ENCODE measurements at places on chromosomes 7 and 10.
A peak's percentile ranks its signal among the peaks of the same experiment; 100 is the strongest.

DNA sequence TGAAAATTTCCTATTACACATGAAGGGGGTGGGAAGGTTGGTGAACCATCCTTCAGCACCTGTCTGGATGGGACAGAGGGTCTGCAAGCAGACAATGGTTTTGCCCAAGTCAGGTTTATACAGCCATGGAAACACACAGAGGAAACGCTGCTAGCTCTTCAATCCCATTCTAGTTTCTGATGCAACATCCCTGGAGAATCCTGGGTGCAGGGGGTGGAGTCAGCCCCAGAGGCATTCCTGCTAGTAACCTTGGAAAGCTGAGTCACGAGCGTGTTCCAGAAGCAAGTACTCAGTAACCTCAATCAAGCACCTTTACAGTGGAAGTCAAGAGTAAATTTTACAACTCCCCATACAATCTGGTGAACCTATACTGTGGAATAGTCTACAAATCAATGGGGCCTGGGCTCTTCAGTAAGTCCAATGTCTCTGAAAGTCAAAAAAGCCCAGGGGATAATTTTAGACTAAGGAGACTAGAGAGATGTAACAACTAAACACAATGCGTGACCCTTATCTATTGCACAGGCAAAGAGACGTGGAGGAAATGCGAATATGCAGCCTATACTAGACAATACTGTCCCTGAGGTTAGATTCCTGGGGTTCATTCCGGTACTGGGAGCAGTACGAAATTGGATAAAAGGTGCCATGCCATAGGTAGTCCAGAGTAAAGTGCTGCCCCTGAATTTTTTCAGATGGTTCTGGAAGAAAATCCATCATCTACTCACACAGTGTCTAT lies 95.4 kb downstream of the ZRANB1 start:
- no peak for DNase-seq

DNA sequence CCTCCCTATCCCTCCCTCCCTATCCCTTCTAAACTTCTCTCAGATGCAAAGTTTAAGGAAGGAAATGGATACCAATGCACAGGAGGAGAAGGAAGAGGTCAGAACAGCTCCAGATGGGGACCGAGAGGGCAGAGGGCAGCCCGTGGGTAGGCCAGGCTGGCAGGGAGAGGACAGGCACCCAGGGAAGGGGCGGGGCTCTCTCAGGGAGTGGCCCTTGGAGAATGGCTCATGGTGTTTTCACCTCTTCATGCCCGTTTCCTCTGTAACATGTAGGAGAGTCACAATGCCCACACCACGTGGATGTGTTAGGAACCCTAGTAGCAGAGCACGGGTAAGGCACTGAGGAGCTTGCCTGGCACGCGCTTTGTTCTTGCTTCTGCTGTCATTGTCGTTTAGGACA lies 264.5 kb downstream of the CELF2 start:
- no peak for DNase-seq

GRCh38 chr7:8177109-8177933 lies 84.6 kb downstream of the ICA1 start:
- no peak for DNase-seq

GRCh38 chr7:100901921-100902332 lies 6.2 kb upstream of the ACHE start:
- no peak for DNase-seq

- no peak for DNase-seq
Measured at GRCh38 chr7:24970676-24971075, 9.3 kb downstream of the OSBPL3 start.

DNA sequence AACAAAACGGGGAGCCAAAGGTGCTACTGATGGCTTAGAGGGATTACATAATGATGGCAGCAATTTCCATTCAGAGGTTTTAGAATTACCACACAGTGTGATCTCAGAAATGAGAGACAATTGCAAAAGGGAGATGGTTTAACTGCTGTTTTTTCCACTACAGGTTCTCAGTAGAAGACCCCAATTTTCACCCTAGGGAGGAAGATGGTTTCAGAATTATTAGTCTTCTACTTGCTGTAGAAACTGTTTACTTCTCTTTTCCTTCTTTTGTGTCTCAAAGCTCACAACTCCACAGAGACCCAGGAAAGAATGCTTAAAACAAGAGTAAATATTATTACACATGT lies 226.5 kb downstream of the INHBA start:
- no peak for DNase-seq

GRCh38 chr10:14173706-14174594 lies 156.8 kb downstream of the FRMD4A start:
- peak; percentile 54 for DNase-seq

DNA sequence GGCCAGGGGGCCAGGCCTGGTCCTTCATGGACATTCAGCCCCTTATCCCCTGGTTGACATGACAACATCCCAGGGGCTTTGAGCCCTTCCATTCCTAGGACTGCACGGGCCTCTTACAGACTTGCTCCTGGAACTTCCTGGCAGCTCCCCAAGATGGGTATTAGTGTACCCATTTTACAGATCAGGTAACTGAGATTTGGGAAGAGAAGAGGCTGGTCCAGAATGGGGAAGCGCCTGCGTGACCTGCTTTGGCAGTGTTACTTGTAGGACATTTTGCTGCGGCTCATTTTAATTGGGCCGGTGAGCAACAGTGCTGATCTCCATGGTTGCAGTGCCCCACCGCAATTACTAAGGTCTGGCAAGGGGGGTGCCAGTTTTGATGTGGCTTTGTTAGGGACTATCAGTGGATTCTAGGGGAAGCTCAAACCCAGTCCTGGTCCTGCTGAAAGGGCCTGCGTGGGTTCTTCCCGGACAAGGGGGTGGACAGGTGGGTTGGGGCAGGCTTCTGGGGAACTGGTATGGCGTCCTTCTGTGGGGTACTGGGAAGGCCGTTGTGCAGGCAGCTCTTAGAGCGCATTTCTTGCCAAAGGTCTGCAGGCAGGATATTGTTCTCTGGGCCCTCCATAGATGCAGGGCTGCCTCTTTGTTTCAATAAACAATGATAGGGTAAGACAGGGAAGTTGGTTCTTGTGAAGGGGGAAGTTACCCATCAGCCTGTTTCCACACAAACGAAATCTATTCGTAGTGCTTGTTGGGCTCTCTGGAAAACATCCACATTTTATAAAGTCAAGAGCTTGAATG lies 137.6 kb downstream of the RGS10 start:
- DNase-seq, result no peak

GRCh38 chr7:26199301-26200037 lies 1.1 kb downstream of the HNRNPA2B1 start:
- DNase-seq, result peak; percentile 61

DNA sequence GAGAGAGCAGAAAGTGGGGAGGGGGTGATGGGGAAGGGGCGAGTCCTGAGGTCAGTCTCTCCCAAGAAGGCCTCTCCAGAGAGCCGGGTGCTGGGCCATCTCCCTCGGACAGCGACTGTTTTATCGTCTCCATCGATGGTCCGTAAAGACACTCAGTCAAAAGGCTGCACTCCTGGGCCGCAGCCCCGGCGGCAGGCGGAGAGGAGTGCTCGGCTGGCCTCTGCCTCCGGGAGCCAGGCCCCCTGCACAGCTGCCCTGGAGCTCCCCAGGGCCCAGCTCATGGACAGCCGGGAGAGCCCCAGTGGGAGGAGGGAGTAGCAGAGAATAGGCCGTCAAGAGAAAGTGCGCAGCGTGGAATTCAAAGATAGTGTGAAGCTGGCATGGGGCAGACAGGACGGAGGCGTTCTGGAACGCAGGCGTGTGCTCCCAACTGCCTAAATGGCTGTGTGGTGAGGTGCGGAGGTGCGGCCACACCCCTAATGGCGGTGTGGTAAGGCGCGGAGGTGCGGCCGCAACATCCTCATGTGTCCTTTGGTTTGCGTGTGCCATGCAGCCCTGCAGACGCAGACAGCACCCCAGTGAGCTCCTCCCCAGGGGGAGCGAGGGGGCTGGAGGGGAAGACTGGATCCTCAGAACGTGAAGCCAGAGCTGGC lies 477.5 kb upstream of the FOXK1 start:
- no peak for DNase-seq

DNA sequence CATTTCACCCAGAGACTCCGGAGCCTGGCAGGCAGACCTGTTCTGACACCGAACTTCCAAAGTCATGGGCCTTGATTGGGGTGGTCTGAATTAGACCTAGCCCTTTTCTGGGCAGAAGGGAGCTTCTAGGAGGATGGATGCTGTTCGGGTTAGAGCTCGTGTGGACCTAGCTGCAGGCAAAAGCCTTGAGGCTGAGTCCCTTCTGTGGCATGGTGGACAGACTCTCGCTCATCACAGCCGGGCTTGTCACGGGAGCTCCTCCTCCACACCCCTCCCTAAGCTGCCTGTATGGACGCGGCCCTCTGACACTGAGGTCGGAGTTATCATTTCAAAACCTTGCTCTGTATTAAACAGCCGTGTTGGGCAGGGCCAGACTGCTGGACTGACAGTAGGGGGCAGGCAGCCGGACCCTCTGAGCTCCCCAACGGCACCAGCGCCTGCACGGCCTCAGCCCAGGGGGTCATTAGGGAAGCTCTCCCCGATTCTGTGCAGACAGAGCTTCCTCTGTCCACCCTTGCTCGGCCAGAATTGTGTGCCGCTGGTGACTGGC lies 2.2 kb downstream of the IRF5 start:
- no peak for DNase-seq

DNA sequence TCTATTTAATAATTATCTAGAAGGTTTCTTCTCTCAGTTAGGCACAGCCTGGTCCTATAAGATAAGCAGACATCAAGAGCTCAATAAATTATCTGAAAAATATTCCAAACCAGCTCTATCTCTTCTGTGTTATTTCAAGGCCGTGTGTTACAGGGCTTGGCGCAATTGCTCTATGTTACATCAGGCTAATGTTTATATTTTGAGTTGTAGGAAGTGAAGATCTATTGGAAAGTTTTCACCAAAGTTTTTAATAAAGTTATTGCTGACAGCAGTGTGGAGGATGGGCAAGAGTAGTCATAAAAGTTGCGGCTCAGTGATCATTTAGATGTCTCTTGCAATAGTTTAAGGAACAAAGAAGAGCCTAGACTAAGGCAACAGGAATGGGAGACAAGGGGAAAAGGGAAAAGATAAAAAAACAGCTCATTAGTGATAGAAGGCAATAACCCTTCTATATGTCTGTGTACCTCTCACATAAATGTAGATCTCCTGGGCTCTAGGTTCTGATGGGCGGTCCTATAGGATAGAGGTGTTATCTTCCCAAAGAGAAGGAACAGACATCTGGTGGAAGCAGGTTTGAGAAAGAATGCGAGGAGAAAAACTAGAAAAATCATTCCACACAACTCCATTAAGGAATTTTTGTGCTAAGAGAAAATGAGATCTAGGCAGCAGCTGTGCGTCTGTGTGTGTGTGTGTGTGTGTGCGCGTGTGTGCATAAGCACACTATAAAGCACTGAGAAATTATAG lies 5.9 kb upstream of the ANKRD7 start:
- no peak for DNase-seq

DNA sequence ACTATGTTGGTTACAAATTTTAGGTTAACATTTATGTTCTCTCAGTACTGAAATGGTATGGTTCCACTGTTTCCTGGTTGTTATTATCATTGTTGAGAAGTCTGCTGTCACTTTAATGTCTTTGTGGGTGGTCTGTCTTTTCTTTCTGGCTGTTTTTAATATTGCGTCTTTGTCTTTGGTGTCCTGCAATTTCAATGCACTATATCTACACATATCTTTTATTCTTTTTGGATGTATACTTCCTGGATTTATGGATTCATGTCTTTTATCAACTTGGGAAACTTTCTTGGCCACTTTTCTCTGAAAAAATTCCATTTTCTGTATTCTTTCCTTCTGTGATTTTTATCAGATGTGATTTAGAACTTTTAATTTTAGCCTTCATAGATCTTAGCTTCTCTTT lies 250.2 kb downstream of the BUB3 start:
- DNase-seq, result no peak

DNA sequence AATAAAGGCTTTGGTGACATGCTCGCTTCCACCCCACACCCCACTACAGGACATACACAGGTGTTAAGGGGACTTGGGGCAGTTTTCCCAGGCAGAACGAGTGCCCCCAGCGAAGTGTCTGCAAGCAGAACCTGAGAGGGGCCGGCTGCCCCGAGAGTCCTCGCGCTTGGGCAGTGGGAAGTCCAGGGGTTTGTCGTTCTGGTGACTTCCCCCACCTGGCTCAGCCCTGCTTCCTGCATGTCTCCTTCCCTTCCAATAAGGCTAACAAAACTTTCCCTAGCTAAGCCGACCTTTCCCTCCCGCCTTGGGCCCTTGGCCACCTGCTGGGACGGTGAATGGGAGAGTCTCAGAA lies 916 bp downstream of the VWA2 start:
- no peak for DNase-seq

- no peak for DNase-seq
Measured at GRCh38 chr10:124319926-124320391, 98.8 kb downstream of the OAT start.

DNA sequence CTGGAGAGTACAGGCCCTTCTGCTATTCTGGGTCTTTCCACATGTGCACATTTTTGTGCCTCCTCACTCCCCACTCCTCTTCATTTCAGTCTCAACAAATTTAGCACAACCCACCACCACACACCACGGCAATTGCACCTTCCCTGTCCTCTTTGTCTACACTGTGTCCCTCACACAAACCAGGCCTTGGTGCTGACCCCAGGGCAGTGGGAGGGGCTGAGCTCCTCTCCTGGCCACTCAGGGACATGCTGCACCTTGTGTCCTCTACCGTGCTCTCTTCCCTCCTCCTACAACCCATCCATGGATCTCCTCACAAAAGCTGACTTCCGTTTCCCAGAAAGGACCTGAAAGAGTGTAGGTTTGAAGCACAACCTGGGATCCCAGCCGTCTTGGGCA lies 90.9 kb upstream of the IKZF1 start:
- DNase-seq, result no peak

DNA sequence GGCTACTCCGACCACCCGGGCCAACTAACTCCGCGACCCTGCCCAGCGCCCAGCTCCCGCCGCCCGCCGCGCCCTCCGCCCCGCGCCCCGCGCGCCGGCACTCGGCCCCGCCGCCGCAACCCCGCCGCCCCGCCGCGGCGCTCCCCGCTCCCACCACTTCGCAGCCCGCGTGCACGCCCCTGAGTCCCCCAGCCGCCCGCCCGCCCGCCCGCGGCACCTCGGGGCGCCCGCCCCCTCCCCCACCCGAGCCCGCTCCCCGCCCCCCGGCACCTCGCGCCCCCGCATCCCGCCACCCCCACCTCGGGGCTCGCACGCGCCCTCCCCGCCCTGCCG lies 598 bp downstream of the JAZF1 start:
- DNase-seq, result no peak

GRCh38 chr7:1883031-1883761 lies 213.1 kb downstream of the ELFN1 start:
- no peak for DNase-seq

DNA sequence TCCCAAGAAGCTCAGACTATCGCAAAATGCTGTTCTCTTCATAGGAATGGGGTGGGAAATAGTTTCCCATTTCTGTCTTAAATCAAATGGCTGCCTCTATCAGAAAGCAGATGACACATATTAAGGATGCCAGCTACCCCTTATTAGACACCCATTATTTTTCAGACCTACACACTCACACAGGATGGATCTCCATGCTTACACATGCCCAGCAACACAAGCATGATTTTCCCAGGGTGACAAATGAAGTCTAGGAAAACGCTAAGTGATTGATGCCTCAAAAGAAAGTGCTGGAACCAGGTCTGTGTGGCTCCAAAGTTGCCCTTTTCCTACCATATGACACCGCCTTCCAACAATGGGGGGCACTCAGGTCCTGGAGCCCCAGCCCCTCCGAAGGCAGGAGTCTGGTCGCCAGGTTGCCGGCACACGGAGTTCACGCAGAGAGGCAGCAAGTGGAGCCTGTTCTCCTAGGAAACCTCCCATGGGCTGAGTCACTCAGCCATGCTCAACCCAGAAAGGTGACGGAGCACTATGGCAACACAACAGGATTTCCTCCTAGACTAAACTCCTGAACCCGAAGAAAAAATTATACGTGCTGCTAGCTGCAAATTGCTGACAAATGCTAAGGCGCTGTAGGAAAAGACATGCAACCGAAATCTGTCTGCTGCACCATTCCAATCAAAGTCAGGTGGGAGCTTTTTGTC lies 19.8 kb downstream of the VOPP1 start:
- DNase-seq, result no peak

Measured in NCI-H748 treated with DMSO at 0.1 percent for 48 hours (cell line).